SJCRH30 (cell line): ENCODE measurements at places on chromosomes 6 and 20.
A peak's percentile ranks its signal among the peaks of the same experiment; 100 is the strongest.

GRCh38 chr20:24862606-24863005 is 86.5 kb upstream of the CST7 start:
- no peaks in the 10 kb centered on the region for H3K4me1 ChIP-seq
- H3K27me3 ChIP-seq = no peaks in the 10 kb centered on the region
- no peaks in the 10 kb centered on the region for H3K36me3 ChIP-seq
- no peak overlapping the region for H3K4me3 ChIP-seq
- no peak overlapping the region for H3K27ac ChIP-seq
- no peak for DNase-seq

DNA sequence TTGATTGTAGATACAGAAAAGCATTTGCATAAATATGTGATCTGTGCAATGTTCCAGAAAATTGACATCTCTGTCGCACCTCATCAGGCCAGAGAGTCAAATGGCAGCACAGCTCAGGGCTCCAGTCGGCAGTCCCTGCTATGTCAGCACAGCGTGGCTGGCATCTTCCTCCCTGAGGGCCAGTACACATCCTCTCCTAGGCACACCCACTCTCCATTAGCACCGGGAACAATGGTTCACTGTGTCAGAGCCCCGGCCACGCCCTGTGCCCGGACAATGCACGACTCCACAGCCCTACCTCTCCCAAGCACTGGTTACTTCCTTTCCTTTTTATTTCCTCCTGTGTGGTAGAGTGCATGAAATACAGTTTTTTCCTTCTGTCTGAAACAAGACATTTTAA is 114.9 kb downstream of the FOXC1 start:
- H3K4me1 ChIP-seq = peaks cover 10% of the 10 kb centered on the region
- H3K27ac ChIP-seq = no peak overlapping the region
- no peaks in the 10 kb centered on the region for H3K36me3 ChIP-seq
- no peak overlapping the region for H3K4me3 ChIP-seq
- H3K27me3 ChIP-seq = no peaks in the 10 kb centered on the region
- DNase-seq = peak; percentile 19

- H3K27me3 ChIP-seq = no peaks in the 10 kb centered on the region
- no peak for DNase-seq
- H3K4me3 ChIP-seq = no peak overlapping the region
- H3K36me3 ChIP-seq = no peaks in the 10 kb centered on the region
- peaks cover 15% of the 10 kb centered on the region for H3K4me1 ChIP-seq
- H3K27ac ChIP-seq = no peak overlapping the region
Measured at GRCh38 chr6:7238526-7238899, 74.5 kb downstream of the SSR1 start.

- H3K4me3 ChIP-seq = no peak overlapping the region
- H3K36me3 ChIP-seq = peaks cover 3% of the 10 kb centered on the region; the same call in 1 of the 2 replicates
- H3K4me1 ChIP-seq = no peaks in the 10 kb centered on the region
- no peak overlapping the region for H3K27ac ChIP-seq
- no peak for DNase-seq
Measured at GRCh38 chr6:33723371-33724085, 12.0 kb upstream of the UQCC2 start.

GRCh38 chr20:3045042-3045815 is 623 bp upstream of the MRPS26 start:
- peak; percentile 80 for DNase-seq
- peak overlapping the region; percentile 95 for H3K4me3 ChIP-seq
- H3K27ac ChIP-seq = peak overlapping the region; percentile 67

DNA sequence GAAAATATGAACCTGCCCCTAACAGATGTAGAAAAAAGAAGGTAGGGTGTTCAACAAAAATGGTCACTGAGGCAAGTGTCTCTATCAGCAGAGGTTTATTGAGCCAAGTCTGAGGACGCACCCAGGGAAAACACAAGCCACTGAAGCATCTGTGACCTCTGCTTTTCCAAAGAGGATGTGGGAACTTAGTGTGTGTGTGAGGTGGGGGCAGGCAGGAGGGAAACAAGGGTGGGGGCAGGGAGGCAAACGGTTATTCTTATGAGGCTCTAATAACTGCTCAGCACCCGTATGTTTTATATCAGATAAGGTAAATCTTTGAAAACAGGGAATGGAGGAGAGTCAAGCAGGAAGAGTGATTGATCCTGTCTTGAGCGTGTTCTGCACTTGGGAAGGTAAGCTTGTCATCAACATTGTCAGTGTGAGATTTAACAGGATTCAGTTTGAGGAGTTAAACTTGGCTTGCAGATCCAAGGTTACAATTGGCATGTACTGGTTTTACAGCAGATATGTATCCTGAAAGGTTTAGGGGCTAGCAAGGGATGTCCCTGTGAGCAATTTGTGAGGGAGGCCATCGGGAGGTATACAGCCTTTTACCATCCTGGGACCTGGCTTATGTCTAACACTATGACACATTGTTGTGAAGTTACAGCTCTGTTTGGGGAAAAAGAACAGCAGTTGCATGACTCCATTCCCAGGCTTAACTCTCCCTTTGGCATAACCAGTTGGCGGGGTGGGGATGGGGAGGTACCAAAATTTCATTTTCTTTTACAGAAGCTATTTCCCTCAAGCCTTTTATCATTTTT is 33.7 kb downstream of the NINL start:
- peaks cover 13% of the 10 kb centered on the region for H3K4me1 ChIP-seq
- H3K4me3 ChIP-seq = no peak overlapping the region
- DNase-seq = no peak

GRCh38 chr6:33018904-33019303 is 9.5 kb upstream of the HLA-DOA start:
- no peak overlapping the region for H3K4me3 ChIP-seq
- H3K27ac ChIP-seq = no peak overlapping the region
- H3K36me3 ChIP-seq = no peaks in the 10 kb centered on the region
- DNase-seq = no peak
- peaks cover 10% of the 10 kb centered on the region for H3K27me3 ChIP-seq

DNA sequence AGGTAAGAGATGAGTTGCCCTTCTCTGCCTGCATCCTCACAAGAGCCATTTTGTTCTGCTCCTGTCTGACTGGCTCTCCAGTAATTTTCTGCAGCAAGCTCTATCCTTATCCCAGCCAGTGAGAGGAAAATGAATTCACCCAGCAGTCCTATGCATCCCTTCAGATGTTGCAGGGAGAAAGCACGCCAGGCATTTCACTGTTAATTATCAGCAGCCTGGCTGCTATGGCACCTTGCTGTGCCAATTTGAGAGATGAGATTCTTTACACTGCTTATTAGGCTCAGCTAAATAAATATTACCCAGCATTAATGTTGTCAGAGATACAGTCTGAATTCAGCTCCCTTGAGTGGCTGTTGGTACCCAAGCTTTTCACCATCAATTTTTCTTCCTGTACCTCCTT is 61.1 kb upstream of the SNAP25 start:
- no peaks in the 10 kb centered on the region for H3K36me3 ChIP-seq
- no peak for DNase-seq
- no peaks in the 10 kb centered on the region for H3K4me1 ChIP-seq
- no peak overlapping the region for H3K4me3 ChIP-seq
- no peaks in the 10 kb centered on the region for H3K27me3 ChIP-seq

DNA sequence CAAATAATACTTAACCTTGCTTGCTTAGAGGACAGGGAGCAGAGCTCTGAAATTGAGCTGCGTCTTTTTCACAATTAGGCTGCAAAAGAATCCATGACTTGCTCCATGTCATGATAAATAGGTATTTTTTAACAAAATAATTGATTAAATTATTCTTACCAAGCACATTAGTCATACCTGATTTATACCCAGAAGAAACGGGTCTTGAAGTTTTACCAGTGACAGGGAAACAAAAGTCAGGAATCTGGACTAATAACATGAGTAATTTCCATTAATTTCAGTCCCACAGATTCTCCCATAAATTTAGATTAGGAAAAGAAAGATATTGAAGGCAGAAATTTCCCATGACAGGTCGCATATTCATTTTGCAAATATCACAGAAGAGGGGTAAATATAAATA is 85.0 kb upstream of the BMP5 start:
- H3K36me3 ChIP-seq = no peaks in the 10 kb centered on the region
- H3K27me3 ChIP-seq = no peaks in the 10 kb centered on the region
- no peaks in the 10 kb centered on the region for H3K4me1 ChIP-seq
- H3K27ac ChIP-seq = no peak overlapping the region
- DNase-seq = no peak

- no peaks in the 10 kb centered on the region for H3K4me1 ChIP-seq
- H3K36me3 ChIP-seq = no peaks in the 10 kb centered on the region
Measured at GRCh38 chr6:145469021-145469420, 266.3 kb downstream of the EPM2A start.

GRCh38 chr6:52976149-52976548 is 18.9 kb downstream of the GSTA4 start:
- H3K27me3 ChIP-seq = no peaks in the 10 kb centered on the region
- no peak overlapping the region for H3K27ac ChIP-seq
- H3K4me3 ChIP-seq = no peak overlapping the region
- H3K4me1 ChIP-seq = no peaks in the 10 kb centered on the region

- peak; percentile 21 for DNase-seq
- no peaks in the 10 kb centered on the region for H3K4me1 ChIP-seq
- H3K27me3 ChIP-seq = peaks cover 4% of the 10 kb centered on the region; the same call in 1 of the 2 replicates
Measured at GRCh38 chr6:159540152-159540551, 152.9 kb downstream of the SOD2 start.

DNA sequence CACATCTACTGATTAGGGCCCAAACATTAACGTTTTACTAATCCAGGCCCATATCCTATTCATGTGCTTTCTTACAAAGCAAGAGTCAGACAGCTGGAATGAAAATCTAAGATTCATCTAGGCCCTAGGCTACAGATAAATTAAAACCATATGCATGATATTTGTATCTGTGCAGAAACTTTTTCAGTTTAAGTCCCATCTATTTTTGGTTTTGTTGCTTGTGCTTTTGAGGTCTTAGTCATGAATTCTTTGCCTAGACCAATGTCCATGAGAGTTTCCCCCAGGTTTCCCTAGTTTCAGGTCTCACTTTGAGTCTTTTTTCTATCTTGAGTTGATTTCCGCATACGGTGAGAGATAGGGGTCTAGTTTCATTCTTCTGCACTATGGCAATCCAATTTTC is 20.2 kb downstream of the ADNP start:
- no peak overlapping the region for H3K27ac ChIP-seq
- H3K36me3 ChIP-seq = peaks cover 45% of the 10 kb centered on the region
- no peak for DNase-seq
- H3K4me1 ChIP-seq = no peaks in the 10 kb centered on the region

- no peaks in the 10 kb centered on the region for H3K27me3 ChIP-seq
- H3K27ac ChIP-seq = no peak overlapping the region
- H3K36me3 ChIP-seq = no peaks in the 10 kb centered on the region
- peaks cover 9% of the 10 kb centered on the region; the same call in 1 of the 2 replicates for H3K4me1 ChIP-seq
- no peak overlapping the region for H3K4me3 ChIP-seq
- no peak for DNase-seq
Measured at GRCh38 chr6:157108923-157109322, 214.4 kb downstream of the TMEM242 start.

- no peaks in the 10 kb centered on the region for H3K27me3 ChIP-seq
- H3K27ac ChIP-seq = no peak overlapping the region
- peaks cover 3% of the 10 kb centered on the region; the same call in 1 of the 2 replicates for H3K4me1 ChIP-seq
- H3K4me3 ChIP-seq = no peak overlapping the region
- no peaks in the 10 kb centered on the region for H3K36me3 ChIP-seq
Measured at GRCh38 chr20:35271904-35272303, 6.0 kb downstream of the MMP24OS start.

DNA sequence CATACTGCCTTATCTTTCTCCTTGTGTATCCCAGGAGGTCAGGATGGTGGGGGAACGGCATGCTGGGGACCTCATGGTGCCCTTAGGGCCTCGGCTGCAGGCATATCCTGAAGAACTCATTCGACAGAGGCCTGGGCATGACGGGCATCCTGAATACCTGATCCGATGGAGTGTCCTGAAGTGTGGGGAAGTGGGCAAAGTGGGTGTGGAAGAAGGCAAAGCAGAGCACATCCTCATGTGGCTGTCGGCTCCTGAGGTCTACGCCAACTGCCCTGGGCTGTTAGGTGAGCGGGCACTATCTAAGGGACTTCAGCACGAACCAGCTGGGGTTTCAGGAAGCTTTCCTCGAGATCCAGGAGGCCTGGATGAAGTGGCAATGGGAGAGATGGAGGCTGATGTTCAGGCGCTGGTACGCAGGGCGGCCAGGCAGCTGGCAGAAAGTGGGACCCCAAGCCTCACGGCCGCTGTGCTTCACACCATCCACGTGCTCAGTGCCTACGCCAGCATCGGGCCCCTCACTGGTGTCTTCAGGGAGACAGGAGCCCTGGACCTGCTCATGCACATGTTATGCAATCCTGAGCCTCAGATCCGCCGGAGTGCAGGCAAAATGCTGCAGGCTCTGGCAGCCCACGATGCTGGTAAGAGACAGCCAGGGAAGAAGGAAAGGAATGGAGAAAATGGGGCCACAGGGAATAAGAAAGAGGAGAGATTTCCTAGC is 2.4 kb downstream of the CUL9 start:
- no peak overlapping the region for H3K27ac ChIP-seq
- peaks cover 14% of the 10 kb centered on the region for H3K36me3 ChIP-seq
- no peaks in the 10 kb centered on the region for H3K27me3 ChIP-seq
- 0 out of 2 replicates have a peak, but pooled peaks cover 2% of the 10 kb centered on the region for H3K4me1 ChIP-seq
- no peak overlapping the region for H3K4me3 ChIP-seq

DNA sequence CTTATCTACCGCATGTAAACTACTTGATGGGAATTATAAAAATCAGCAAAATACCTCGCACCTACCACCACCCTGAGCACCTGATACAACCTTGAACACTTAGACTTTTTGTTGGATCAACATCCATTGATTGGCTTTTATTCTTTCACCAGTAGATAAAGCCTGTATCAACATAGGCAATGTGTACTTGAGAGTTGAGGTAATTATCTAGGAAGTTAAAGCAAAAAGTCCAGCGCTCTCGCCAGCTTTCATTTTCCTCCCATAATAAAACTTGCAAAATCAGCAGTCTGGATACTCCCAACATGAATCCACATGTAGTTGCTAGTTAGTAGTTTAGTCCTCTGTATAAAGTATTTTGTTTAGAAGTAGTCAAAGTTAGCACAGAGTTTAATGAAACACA is 132.0 kb upstream of the PRDM1 start:
- no peaks in the 10 kb centered on the region for H3K36me3 ChIP-seq
- H3K27me3 ChIP-seq = no peaks in the 10 kb centered on the region
- no peak overlapping the region for H3K27ac ChIP-seq
- no peak for DNase-seq
- H3K4me3 ChIP-seq = no peak overlapping the region
- H3K4me1 ChIP-seq = no peaks in the 10 kb centered on the region

DNA sequence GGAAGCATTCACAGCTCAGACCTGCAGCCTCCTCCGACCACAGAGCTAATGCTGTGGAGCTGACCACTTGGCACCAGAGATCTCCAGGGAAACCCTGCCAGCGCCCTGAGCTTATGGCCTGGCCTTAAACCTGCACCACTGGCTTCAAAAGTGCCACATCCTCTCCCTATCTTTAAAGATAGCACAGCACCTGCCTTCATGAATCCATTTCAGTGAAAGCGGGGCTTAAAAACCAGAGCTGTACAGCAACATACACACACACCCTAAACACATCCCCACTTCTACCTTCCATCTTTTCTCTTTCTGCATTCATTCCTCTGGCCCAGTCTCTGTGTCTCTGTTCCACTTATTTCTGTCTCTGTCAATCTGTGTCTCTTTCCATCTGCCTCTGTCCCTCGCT is 59.8 kb upstream of the CCDC167 start:
- no peak overlapping the region for H3K4me3 ChIP-seq
- DNase-seq = peak; percentile 28
- peaks cover 7% of the 10 kb centered on the region; the same call in 1 of the 2 replicates for H3K27me3 ChIP-seq
- peaks cover 45% of the 10 kb centered on the region for H3K4me1 ChIP-seq

GRCh38 chr20:47610945-47611250 is 109.2 kb downstream of the NCOA3 start:
- DNase-seq = no peak
- no peaks in the 10 kb centered on the region for H3K27me3 ChIP-seq
- H3K4me1 ChIP-seq = no peaks in the 10 kb centered on the region
- no peaks in the 10 kb centered on the region for H3K36me3 ChIP-seq
